ENCODE measurements at places on chromosomes 2 and 18. TPM values are rescaled to one million over a fixed set of nuclear protein-coding genes. Genes with fewer than 3 reads are reported as not detected.

SKOR2 gene
- not detected for total RNA-seq

UBE2E3 gene
- 25.6 TPM for total RNA-seq

CAPN14 gene
- not detected for total RNA-seq

STK16 gene
- 36.1 TPM for total RNA-seq

ANKRD30B gene
- total RNA-seq = not detected

NXPH2 gene
- not detected for total RNA-seq
